Dorsolateral prefrontal cortex (tissue), 122 donors: ENCODE measurements at places on chromosomes 7 and 10.

GRCh38 chr10:10911471-10911921 is 106.2 kb upstream of the CELF2 start:
- no peak for DNase-seq

- no peak for DNase-seq
Observed at GRCh38 chr10:130340816-130341215, 204.6 kb downstream of the GLRX3 start.

DNA sequence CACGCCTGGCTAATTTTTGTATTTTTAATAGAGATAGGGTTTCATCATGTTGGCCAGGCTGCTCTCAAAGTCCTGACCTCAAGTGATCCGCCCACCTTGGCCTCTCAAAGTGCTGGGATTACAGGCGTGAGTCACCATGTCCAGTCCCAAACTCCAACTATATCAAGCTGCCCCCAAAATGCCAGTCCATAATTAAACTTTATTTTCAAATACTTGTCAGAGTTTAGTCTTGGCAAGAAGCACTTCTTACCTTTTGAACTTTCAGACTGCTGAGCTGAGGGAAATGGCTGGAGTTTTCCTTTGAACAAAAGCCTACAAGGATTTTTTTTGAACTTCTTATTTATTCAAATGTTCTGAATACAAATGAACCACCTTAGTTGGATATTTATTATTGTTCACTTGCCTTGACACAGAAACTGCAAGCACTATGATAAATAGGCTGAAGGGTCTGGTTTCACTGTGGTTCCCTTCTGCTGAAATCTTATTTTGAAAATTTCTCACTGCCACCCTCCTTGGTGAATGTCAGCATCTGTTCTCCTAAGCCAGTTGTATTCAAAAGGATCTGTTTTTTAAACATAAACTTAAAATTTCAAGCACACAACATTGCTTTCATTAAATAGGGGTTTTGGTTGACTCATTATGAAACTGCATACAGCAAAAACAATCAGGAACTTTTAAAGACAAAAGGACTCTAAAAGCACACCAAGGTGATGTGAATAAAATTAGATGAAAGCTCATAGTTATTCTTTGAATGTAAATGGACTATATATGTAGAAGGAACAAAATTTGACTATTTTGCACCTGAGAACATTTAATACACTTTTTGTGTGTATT is 101.7 kb upstream of the SLC26A5 start:
- DNase-seq: no peak

DNA sequence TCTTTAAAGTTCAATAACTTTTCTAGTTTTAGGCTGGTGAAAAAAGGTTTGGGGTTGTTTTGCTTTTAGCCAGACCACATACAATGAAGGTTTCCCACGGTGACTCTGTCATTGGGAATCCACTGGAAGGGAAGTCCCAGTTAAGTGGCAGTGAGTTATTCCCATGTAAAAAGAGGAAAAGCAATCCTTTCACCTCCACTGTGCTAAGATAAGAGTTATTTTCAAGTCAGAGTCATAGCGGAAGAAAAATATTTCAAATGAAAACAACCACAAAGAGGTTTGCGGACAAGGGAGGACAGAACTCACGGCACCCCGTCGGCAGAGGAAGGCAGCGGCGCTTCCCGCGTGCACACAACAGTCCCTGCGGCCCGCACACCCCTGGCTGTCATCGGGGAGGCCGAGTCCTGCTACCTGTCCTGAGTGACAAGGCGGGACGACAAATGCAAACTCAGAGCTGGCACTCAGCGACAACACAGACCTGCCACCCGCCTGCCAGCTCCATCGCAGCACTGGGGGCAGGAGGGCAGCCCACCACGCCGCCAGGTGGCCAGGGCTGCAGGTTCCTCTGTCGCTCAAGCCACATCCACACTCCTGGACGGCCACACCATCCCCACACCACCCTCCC is 9.3 kb upstream of the PAPOLB start:
- DNase-seq: no peak

GRCh38 chr10:34717429-34717828 is 97.7 kb downstream of the PARD3 start:
- DNase-seq: no peak

DNA sequence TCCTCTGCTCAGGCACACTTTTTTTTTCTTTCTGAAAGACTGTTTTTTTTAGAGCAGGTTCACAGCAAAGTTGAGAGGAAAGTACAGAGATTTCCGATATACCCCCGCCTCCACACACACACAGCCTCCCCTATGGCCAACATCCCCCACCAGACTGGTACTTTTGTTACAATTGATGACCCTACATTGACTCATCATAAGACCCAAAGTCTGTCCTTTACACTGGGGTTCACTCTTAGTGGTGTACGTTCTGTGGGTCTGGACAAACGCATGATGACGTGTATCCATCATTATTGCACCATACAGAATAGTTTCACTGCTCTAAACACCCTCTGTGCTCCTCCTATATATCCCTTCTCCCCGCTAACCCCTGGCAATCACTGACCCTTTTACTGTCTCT is 107.7 kb downstream of the RBM20 start:
- DNase-seq: no peak

DNA sequence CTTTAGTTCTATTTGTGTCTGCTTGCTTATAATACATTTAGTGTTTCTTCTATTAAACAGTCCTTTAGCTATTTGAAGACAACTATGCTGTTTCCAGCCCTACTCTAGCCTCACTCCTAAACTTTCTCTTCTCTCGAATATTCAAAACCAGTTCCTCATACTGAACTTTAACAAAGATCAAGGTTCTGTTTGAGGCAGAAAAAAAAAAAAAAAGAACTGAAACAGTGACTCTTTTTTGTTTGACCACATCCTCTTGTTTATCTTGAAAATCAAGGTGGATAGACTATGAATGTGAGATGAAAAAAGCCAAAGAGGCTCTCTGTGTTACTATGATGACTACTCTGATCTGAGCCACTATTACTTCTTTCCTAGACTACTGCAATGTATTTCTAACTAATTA is 154.3 kb downstream of the ZNF365 start:
- DNase-seq: no peak

- DNase-seq: no peak
Observed at GRCh38 chr10:132600416-132600815, 62.8 kb downstream of the INPP5A start.

GRCh38 chr7:110877016-110877415 is 213.9 kb upstream of the LRRN3 start:
- no peak for DNase-seq

GRCh38 chr7:136489808-136490207 is 378.6 kb upstream of the CHRM2 start:
- no peak for DNase-seq

GRCh38 chr7:115634633-115635032 is 395.9 kb downstream of the TFEC start:
- no peak for DNase-seq
